ENCODE measurements at places on chromosomes 1 and 21.

DNA sequence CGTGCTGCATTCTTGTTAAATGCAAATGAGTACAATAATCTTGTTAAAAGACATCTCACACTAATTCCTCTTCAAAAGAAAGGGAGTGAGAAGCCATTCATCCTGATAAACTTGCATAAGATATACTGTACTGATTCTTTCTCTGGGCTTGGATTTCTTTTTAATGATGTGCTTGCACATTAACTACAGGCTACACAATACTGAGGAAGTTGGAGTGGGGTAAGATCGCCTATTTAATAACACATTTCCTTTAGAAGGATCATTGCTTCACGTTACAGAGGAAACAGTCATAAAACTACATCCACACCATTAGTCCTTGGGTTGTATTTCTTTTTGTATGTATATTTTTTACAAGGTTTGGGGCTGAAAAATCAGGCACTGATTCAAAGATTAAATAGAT is 36.6 kb downstream of the NRIP1 start:
- no peak for DNase-seq

DNA sequence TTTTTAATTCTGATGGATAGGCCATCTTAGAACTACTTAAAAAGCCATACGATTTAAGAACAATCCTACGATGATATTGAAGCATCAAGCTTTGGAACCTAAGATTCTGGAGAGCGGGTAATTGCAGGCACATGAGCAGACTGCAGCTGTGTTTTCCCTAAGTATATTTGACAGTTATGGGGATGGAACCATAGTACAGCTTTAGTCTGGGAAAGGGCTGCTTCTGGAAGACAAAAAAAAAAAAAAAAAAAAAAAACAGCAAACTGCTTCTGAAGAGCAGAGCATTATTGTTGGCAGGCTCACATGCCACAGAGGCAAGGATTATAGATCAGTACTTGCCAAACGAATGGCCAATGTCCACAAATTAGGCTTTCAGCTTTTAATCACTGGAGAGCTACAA is 1618.7 kb downstream of the AMY1C start:
- DNase-seq: no peak

DNA sequence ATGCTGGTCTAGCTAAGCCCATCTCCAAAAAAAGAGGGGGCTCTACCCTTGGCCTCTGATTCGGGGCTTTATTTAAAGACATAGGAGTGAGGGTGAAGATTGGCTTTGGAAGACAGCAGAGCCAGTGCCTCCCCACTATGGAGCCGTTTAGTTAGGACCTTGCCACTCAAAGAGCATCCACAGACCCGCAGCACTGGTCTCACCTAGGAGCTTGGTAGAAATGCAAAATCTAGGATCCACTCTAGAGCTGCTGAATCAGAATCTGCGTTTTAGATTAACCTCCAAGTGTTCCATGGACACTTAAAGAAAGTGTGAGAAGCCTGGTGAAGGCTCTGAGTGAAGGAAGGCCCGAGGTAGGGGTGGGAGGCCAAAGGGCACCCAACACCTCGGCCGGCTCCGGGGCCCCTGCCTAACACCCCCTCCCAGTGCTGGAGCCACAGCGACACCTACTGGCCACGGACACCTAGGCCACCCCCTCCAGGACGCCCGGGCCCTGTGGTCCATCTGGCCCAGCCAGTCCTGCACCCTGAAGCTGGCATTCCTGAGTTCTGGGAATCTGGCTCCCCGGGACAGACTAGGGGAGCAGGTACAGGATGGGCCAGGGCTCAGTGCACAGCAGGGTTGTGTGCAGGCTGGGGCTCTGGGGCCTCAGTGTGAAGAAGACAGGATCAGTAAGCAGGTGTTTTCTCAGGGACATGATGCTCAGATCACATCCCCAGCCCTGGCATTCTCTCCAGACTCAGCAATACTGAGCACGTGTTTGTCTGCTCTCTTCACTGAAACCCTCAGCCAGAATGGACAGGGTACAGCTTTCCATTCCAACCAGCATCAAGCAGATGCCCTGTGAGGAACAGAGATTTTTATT is 79.2 kb downstream of the TMEM53 start:
- DNase-seq: peak; percentile 18

DNA sequence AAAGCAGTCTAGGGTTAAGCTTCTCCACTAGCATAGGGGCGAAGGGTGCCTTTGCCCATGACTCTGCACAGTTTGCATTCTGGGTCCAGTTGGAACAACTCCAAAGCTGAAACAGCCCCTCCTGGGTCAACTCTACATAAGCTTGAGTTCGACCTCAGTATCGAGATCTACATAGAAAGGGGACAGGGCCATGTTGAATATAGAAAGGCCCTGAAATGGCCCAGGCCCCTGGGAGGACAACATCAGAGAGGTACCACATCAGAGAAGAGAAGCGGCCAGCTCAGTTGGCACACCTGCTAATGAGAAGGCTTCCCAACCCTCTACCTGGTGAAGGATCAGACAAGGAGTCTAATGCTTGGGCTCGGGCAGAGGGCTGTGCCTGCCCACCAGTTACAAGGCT is 1.6 kb downstream of the DENND2D start:
- no peak for DNase-seq

DNA sequence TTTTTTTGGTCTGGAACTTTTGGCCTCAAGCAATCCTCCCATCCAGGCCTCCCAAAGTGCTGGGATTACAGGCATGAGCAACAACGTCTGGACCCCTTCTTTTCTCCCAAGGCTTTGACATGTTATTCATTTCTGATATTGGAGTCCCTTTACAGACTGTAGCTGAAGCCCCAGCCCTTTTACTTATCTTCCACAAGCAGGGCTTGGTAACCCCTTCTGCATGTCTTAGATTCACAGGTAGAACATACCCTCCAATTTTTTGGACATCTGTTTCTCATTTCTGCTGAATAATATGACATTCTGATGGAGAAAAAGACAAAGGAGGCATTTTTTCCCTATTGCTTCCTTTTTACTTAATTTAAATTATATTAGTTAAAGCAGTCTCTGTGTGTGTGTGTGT is 39.2 kb upstream of the RGS21 start:
- no peak for DNase-seq

- no peak for DNase-seq
Measured at GRCh38 chr1:51453010-51453409, 66.1 kb downstream of the EPS15 start.

- DNase-seq: no peak
Measured at GRCh38 chr1:3992103-3992556, 92.1 kb upstream of the C1orf174 start.

- no peak for DNase-seq
Measured at GRCh38 chr1:35888255-35888654, 5.2 kb downstream of the AGO1 start.

DNA sequence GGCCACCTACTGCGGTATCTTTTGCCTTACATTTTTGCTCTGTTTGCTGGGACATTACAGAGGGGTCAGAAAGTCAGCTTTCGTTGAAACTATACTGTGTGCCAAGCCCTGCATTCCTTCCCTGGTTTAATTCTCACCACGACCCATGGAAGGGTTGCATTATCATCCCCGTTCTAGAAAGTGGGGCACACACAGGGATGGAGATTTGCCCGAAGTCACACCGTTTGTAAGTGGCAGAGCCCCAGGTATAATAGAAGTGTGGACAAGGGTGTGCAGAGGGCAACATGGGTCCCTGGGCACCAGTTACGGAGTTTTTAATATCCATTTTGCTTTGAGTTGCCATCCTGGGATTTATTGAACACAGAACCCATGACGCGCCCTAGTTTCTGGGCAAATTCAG is 11.8 kb downstream of the DMRTB1 start:
- no peak for DNase-seq

- peak; percentile 18 for DNase-seq
Measured at GRCh38 chr1:167161242-167161641, 59.4 kb upstream of the POU2F1 start.

DNA sequence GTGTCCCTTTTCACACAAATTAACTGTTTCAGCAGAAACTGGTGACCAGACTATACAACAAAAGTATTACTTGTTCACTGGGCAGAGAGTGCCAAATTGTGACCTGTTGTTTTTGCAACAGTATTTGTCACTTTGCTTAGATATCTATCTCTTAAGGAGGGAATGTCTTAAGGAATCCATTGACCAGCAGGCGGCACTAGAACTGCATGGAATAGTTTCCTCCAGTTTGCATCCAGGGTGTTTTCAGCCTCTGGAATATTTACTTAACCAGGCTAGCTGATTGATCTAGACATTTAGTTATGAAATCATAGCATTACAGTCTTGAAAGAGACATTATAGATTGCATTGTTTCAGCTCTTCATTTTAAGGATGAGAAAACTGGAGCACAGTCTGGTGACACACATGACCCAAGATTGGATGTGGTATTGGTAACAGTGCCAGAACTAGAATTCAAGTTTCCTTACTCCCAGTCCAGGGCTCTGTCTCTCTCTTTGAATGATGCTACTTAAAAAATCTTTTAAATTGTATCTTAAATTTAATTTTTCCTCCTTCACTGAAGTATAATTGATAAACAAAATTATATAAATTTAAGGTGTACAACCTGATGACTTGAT is 16.9 kb downstream of the RPTN start:
- DNase-seq: peak; percentile 54

GRCh38 chr1:67710417-67710816 is 25.4 kb downstream of the GADD45A start:
- peak; percentile 54 for DNase-seq

GRCh38 chr1:235069176-235069575 is 59.5 kb downstream of the TOMM20 start:
- no peak for DNase-seq

DNA sequence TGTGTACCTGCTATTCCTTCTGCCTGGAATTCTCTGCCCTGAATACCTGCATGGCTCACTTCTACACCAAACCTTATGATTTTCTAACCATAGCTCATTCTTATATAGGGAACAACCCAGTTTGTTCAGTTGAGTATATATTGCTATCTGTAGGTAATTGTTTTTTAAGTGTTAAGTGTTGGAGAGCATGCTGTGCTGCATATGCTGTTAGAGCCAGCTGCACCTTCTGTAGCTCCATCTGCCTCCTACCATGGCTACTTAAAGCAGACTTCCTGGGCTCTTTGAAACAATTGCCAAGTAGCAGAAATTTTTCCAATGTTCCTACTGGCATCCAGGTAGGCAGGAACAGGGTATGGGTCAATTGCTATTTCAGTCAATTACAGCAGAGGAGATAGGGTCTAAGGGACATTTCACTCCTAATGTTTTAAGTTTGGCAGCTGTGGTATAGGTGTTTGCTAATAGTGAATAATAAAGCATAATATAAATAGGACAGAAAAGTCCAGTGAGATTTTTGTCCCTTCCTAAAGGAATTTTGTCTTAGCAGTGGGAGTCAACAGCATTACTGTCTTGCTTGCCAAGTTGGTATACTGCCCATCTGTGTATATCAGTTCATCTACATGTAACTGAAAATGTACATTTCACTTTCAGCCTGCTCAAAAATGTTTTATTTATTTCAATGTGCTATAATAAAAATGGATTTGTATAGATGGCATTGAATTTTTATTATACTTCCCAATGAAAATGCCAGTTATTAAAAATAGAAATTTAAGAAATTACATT is 34.0 kb upstream of the C1orf115 start:
- DNase-seq: no peak

- DNase-seq: no peak
Measured at GRCh38 chr1:226351709-226352108, 42.7 kb upstream of the LIN9 start.

- DNase-seq: no peak
Measured at GRCh38 chr1:26922431-26922729, 837 bp downstream of the NUDC start.

DNA sequence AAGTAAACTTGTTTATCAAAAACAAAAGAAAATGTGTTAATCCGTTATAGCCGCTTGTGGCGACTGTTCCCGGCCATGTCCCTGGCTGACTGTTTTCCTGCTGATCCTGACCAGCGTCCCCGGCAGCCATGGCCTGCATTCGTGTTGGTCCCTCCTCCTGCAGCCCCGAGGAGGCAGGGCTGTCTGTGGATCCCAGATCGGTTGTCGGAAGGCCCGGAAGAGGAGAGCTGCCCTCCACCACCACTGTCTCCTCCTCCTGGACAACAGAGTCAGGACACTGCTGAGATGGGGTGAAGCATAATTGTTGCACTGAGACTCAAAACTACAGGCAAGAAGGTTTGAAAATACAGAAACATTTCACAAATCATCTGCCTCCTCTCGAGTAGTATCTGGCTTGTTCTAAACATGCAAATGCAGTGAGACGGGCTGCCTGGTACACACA is 3.6 kb upstream of the MXRA8 start:
- peak; percentile 87 for DNase-seq

- no peak for DNase-seq
Measured at GRCh38 chr1:35573198-35574124, at the start of gene TFAP2E. Gene TFAP2E, plus strand, starts transcription at chr1:35573314. Its CDS starts 264 bp downstream, at chr1:35573578.

DNA sequence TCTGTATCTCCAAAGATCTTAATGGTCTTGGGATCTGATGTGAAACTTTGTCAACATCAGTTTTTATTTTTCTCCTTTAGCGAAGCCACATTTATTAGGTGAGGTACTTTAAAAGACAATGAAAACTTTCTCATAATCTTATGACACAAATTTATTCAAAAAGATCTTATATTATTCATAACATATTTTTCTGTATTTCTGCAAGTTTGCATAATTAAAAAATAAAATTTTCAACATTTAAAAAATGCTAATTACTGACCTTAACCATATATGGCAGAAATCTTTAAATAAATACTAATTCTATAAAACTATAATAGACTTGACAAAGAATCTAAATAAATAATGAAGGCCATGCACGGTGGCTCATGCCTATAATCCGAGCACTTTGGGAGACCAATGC is 72.5 kb downstream of the PRPF38A start:
- no peak for DNase-seq

DNA sequence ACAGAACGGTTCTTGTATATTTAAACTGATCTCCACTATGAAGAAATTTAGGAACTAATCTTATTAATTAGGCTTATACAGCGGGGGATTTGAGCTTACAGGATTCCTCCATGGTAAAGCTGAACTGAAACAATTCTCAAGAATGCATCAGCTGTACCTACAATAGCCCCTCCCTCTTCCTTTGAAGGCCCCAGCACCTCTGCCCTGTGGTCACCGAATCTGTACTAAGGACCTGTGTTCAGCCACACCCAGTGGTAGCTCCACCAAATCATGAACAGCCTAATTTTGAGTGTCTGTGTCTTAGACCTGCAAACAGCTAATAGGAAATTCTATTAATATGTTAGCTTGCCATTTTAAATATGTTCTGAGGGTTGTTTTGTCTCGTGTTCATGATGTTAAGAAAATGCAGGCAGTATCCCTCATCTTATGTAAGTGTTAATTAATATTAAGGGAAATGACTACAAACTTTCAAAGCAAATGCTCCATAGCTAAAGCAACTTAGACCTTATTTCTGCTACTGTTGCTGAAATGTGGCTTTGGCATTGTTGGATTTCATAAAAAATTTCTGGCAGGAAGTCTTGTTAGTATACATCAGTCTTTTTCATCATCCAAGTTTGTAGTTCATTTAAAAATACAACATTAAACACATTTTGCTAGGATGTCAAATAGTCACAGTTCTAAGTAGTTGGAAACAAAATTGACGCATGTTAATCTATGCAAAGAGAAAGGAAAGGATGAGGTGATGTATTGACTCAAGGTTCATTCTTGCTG is 147.2 kb downstream of the NR5A2 start:
- DNase-seq: no peak

DNA sequence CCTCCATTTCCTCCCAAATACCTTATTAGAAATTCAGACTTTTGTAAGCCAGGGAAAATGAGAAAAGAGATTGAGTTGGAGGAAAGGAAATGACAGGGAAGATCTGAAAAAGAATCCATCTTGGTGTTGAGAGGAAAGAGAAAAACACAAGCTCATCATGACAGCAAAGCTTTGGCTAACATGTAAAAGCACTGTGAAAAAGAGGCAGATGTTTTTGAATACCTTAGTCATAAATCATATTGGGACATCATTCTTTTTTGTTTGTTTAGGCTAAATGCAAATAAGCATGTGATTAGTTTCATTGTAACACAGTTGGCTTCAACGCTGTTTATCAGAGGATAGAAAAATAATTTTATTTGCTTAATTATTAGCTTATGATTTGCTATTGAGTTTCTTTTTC is 64.6 kb downstream of the LHX8 start:
- no peak for DNase-seq
